ENCODE measurements at places on chromosomes 12 and 14. TPM values are rescaled to one million over a fixed set of nuclear protein-coding genes. Genes with fewer than 3 reads are reported as not detected.

GRCh38 chr12:5554711-5555110, 122.8 kb downstream of the NTF3 start:
- no peak for DNase-seq

GRCh38 chr12:74539765-74540526, 2.3 kb downstream of the ATXN7L3B start:
- no peak for DNase-seq

- no peak for DNase-seq
Observed at GRCh38 chr12:104603545-104603973, 146.8 kb downstream of the CHST11 start.

- no peak for DNase-seq
Observed at GRCh38 chr12:93680006-93680405, 2.8 kb downstream of the CRADD start.

GRCh38 chr12:91009319-91009950, 4.7 kb upstream of the EPYC start:
- DNase-seq, result no peak

DNA sequence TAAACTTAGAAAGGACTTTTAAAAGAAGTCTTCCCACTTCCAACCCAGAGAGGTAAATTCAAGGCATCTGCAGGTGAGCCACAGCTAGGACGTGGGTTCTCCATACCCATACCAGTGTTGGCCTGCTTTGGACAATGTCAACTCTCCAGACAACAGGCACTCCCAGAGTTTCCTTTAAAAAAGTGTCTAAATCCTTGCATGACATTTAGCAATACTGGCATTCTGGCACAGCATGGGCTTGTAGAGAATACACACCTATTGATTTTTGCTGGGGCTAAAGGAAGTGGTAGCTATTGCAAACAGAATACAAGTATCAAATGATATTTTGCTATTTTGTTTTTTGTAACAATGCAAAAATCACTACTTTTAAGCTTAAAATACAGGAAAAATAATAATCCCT, 25.8 kb upstream of the DICER1 start:
- no peak for DNase-seq

ART4 gene
- polyA plus RNA-seq, result 0.42 TPM

OAS2 gene
- polyA plus RNA-seq, result 6.9 TPM

All from left renal pelvis (tissue), 4 donors.